Amygdala (tissue), 56 donors: ENCODE measurements at places on chromosomes 7 and 10.

GRCh38 chr7:81783818-81784217 is 14.0 kb upstream of the HGF start:
- no peak for DNase-seq

- DNase-seq, result no peak
These were observed 294.4 kb upstream of the MKI67 start for GRCh38 chr10:128420623-128421022.

- no peak for DNase-seq
These were observed 20.5 kb downstream of the TRIM24 start for GRCh38 chr7:138480527-138480926.

DNA sequence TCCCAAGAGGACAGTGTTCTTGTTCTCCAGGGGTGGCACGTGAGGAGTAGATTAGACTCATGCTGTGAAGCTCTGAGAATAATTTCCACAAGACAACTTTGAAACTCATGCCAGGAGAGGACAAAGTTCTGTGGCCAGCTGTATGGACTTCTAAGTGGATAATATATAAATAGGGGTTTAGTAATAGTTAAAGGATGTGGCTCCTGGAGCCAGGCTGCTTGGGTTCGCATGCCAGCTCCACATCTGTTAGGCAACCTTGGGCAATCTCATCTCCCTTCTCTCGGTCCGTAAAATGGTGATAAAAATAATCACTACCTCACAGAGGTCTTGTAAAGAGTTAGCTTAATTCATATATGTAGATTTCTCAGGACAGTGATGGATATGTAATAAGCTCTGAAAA is 35.8 kb downstream of the ACSL5 start:
- no peak for DNase-seq

DNA sequence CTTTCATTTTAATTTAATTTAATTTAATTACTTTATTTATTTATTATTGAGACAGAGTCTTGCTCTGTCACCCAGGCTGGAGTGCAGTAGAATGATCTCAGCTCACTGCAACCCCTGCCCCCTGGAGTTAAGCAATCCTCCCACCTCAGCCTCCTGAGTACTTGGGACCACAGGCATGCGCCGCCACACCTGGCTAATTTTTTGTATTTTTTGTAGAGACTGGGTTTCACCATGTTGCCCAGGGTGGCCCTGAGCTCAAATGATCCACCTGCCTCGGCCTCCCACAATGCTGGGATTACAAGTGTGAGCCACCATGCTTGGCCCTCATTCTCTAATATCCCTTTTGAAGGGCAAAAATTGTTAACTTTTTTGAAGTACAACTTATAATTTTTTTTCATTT is 92.9 kb downstream of the XRCC2 start:
- no peak for DNase-seq

DNA sequence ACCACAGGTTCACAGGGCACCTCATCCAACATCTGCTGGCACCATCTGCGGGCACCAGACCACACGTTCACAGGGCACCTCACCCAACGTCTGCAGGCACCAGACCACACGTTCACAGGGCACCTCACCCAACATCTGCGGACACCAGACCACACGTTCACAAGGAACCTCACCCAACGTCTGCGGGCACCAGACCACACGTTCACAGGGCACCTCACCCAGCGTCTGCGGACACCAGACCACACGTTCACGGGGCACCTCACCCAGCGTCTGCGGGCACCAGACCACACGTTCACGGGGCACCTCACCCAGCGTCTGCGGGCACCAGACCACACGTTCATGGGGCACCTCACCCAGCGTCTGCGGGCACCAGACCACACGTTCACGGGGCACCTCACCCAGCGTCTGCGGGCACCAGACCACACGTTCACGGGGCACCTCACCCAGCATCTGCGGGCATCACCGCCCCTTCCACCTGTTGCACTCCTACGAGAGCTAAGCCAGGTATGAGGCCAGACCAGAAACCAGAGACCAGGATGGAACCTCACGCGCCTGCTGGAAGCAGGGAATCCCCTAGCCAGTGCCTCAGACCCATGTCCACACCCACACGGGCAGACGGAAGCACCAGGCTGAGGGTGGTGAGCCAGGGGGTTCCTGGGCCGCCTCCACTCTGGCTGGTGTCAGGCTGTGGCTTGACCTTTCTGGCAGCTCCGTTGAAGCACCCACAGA is 182.8 kb downstream of the MAD1L1 start:
- DNase-seq, result no peak
